Motor neuron (in vitro differentiated cells): ENCODE measurements at places on chromosomes 4 and X. TPM values are rescaled to one million over a fixed set of nuclear protein-coding genes. Genes with fewer than 3 reads are reported as not detected.

SATL1 gene
- 1.0 and 1.1 TPM in 2 replicates for total RNA-seq

GCNA gene
- total RNA-seq: 1.6 and 2.5 TPM in 2 replicates

DNAAF6 gene
- not detected in 2 replicates for total RNA-seq

NLGN3 gene
- total RNA-seq: 0.16 and 0.20 TPM in 2 replicates

DNA sequence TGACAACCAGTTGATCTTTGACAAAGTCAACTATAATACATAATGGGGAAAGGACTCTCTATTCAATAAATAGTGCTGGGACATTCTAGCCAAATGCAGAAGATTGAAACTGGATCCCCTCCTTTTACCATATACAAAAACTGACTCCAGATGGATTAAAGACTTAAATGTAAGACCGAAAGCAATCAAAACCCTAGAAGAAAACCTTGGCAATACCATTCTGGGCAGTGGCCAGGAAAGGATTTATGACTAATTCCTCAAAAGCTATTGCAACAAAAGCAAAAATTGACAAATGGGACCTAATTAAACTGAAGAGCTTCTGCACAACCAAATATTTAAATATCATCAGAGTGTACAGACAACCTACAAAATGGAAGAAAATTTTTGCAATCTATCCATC is 185.1 kb downstream of the NPNT start:
- ATAC-seq: no peak

- peak; percentile 84 for ATAC-seq
Observed at GRCh38 chr4:73139991-73140390, 70.5 kb upstream of the COX18 start.

GRCh38 chrX:153934148-153934761 is 582 bp downstream of the NAA10 start:
- peak; percentile 34 for ATAC-seq

DNA sequence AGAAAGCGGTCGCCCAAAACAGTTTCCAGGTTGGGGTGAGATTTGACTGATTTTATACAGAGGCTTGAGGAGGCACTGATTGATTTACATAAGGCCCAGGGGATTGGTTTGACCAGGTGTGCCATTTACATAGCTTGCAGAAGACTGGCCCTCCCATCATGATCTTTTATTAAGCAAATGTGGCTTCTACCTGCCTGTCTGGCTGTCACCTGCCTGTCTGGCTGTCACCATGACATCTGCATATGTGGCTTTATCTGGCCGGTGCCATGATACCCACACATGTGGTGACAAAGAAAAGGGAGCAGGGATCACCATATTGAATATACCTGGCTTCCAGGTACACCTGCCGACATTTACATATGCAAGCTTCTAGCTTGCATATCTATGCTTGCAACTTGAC is 17.0 kb upstream of the CDS1 start:
- no peak for ATAC-seq

DNA sequence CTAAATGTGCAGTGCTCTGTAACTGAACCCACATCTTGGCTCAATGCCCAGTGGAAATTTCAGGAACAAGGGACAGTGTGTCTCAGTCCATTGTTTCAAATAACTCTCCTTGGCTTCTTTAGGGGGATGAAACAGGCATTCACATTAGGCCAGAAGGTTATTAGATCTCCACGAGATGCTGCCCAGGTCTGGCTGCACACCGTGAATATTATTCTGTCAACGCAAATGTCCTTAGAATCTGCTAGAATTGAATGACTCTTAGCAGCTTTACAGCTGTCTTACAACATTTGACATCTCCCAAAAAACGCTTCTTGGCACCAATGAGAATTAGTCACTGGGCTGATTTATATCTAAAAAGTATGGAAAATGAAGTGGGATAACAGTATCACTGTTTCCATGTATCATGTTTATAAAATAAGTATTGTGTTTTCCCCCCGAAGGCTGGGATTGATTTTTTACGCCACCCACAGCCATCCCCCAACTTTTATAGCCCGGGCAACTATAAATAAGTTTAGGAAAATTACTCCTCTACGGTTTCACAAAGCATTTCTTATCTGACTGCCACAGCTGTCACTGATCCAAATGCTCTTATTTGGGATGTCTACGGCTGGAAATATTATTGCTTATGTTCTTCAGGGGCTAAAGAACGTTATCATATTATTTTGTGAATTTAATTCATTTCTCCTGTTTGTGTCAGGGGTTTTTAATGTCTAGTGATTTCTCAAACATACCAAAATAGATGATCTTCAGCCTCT is 559.7 kb upstream of the FAT1 start:
- no peak for ATAC-seq
